ENCODE measurements at places on chromosomes 7 and 10.

- DNase-seq: no peak
These were observed 163.5 kb downstream of the SKAP2 start for GRCh38 chr7:26700893-26701292.

DNA sequence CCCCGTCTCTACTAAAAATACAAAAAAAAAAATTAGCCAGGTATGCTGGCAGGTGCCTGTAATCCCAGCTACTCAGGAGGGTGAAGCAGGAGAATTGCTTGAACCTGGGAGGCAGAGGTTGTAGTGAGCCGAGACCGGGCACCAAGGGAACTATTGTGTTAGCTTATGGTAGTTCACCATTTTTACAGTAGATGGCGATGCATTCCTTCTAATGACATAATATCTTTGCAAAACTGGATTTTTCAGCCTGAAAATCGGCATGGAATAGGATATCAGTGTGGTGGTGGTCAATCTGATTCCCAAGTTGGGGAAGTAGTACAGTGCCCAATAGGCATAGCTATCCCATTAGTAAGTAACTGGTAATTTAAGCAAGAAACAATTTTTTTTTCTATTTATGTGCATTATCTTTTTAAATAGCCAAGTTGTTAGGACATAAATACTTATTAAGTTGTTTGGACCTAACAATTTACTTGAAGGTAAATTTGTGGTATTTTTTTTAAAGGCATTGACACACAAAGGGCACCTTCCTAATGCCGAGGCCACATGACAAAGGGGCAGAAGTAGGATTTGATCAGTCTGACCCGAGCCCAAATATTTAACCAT is 17.6 kb upstream of the IMPDH1 start:
- no peak for DNase-seq

- no peak for DNase-seq
These were observed 80.8 kb upstream of the KLF14 start for GRCh38 chr7:130814778-130815335.

DNA sequence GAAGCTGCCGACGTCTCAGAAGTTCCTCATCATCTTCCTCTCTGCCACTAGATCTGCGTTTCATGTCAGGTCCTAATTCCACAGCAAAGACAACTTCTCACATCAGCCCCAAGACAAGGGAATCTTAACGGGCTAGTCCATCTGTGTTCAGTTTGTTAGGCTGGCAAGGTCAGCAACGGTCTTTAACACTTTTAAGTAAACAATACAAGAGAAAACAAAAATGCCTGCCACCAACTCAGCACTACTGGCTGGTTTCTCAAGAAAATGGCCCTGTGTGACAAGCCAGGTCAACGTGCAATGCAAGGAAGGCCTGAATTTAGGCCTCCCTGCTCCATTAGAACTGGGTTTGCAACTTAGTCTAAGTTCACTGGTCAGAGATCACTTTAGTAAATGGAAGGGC is 41.0 kb upstream of the AFAP1L2 start:
- DNase-seq: no peak

DNA sequence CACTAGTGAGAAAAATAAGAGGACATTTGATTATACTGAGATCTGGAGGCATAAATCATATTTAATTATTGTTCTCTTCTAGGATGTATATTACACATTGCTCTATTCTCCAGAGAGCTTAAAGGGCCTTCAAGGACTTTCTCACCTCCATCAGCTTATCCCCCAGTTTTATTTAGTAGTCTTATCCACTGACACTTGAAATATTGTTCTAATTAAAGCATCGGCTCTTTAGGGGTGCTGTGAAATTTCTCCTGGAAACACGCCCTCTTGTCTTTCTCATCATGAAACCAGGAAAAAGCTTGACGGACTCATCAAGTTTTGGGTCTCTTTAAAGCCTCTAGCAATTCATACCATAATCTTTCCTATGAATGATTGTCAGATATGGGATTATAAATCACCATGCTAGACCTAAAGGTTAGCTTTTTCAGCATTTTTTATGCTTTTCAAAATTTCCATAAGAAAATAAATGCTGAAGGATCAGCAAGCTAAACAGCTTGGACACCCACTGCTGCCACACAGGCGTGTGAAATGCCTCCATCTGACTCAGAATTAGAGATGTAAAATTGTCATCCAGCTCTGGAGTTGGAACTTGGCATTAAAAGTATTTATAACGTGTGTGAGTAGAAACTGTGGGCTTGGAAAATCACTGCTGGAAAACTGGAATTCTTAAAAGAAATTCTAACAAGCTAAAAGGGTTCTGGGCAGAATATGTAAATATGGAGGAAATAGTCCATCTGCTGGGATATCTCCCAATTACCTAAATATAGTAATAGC is 216.3 kb downstream of the CHRM2 start:
- no peak for DNase-seq

GRCh38 chr7:94240902-94241301 is 153.8 kb upstream of the COL1A2 start:
- DNase-seq: no peak

- DNase-seq: peak; percentile 39
These were observed 12.5 kb upstream of the DDIT4 start for GRCh38 chr10:72260976-72261783.

DNA sequence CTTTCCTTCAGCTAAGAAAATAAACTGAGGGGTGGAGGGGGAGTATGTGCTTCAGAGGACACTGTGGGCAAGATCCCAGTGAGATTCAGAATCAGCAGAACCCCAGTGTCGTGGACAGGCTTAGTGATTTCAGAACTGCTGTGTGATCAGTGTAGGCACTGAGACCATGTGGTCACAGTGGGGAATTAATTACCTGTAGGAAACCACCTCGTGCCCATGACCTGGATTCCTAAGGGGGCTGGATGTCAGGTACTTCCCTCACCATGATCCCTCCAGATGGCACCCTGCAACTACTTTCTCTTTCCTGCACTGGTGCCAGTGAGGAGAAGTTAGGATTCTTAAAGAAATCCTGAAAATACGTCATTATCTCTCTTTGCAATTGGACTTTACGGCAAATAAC is 64.4 kb downstream of the HBP1 start:
- DNase-seq: no peak

GRCh38 chr7:26136831-26137230 is 15.2 kb upstream of the NFE2L3 start:
- DNase-seq: no peak

DNA sequence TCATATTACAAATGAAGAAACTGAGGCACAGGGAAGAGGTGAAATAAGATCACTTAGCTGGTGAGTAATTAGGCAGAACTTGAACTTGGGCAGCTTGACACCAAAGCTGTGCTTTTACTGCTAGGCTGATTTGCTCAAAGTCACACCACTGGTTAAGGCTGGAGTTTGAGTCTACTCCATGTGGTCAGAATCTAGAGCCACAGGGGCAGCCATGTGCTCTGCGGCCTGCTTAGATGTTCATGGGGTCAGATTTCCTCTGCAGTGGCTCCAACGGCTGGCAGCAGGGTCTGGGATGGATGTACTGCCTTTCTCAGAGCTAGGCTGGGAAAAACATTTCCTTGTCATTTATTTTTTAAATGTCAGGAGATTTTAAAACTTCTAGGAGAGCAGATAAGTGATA is 417.5 kb downstream of the KCNMA1 start:
- DNase-seq: no peak

GRCh38 chr7:44046321-44047061 is 2.0 kb downstream of the DBNL start:
- DNase-seq: peak; percentile 27

- DNase-seq: no peak
These were observed 92.0 kb upstream of the AHR start for GRCh38 chr7:17206349-17206905.

- DNase-seq: no peak
These were observed 184.2 kb downstream of the KMT2E start for GRCh38 chr7:105198223-105198622.

GRCh38 chr7:117277576-117277975 is 45.3 kb downstream of the WNT2 start:
- no peak for DNase-seq

DNA sequence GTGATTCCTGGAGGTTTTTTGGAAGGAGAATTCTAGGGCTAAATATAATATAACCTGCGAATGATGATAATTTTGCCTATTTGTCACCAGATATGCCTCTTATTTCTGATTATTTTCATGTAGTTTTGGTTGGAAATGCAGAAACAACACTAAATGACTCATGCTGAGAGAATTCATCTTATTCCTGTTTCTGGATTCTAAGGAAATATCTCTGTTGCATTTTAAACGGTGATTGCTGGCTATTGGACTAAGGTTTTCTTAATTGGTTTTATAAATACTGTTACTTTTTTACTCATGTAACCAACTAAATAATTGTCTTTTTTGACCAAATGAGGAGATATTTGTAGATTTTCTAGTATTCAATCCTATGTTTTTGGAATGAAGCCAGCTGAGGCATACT is 204.9 kb upstream of the NPSR1 start:
- no peak for DNase-seq

GRCh38 chr7:151585744-151586393 is 66.2 kb upstream of the RHEB start:
- no peak for DNase-seq

DNA sequence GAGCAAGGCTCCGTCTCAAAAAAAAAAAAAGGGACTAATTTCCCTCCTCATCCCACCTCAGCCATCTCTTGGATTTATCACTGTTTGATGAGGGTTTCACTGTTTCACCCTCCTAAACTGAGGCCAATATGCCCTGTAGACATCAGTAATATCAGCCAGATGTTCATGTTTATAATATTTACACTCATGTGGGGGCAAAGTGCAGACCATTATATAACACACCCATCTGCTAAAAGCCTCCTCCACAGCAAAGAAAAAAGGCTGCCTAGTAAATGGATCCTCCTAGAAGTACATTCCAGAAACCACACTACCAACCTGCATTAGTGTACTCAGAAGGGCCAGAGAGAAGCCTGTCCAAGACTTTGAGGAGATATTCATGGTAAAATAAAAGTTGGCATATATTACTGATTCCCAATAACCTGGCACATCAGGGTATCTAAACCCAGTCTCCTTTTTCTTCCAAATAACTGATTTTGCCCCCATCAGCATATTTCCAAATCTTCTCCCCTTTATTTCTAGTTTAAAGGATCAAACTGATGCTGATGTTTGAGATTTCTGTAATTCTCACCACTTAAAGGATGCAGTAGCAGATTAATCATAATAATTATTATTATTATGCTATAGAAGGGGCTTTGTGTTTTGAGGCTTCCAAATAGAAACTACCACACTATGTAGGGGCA is 55.1 kb downstream of the LGI1 start:
- no peak for DNase-seq

GRCh38 chr7:100687261-100687660 is 6.8 kb downstream of the GIGYF1 start:
- DNase-seq: no peak

- no peak for DNase-seq
These were observed 308.4 kb downstream of the BICC1 start for GRCh38 chr10:58820861-58821751.
